ENCODE measurements at places on chromosomes 16 and 17. TPM values are rescaled to one million over a fixed set of nuclear protein-coding genes. Genes with fewer than 3 reads are reported as not detected.

- no peak for DNase-seq
These were observed 79.1 kb downstream of the MGAT5B start for GRCh38 chr17:76947309-76947708.

The C16orf54 gene
- polyA plus RNA-seq = 2.0 TPM

The GRAPL gene
- not detected for polyA plus RNA-seq

GRCh38 chr17:39791111-39791992 is 53.6 kb downstream of the GRB7 start:
- peak; percentile 26 for DNase-seq

DNA sequence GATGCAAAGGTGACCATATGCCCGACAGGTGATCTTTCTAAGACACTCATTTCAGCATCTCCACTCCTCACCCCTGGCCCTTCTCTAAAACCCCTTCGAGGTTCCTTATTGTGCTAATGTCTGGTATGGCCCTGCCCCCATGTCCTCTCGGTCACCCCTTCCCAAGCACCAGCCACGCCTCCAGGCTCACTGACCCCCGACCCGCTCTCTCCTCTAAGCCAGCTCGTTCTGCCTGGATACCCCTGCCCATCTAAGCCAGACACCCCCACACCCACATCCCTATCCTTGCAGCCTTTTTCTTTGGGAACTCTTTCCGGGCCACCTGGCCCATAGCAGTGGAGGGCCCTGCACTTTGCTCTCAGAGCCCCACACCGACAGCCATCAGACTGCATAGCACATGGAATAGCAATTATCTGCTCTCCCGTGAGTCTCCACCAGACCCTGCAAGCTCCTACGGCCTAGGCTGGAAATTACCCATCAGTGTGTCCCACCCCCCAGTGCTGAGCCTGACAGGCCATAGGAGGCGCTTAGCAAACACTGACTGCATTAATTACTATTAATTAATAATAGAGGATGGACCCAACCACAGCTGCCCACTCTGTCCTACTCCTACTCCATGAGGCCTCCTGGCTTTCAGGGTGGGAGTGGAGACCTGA is 176.7 kb downstream of the TMEM132E start:
- DNase-seq = no peak

GRCh38 chr16:61797296-61797795 is 238.9 kb downstream of the CDH8 start:
- DNase-seq = no peak

GRCh38 chr17:8133399-8133798 is 9.5 kb upstream of the HES7 start:
- DNase-seq = peak; percentile 89

- DNase-seq = no peak
These were observed 12.5 kb downstream of the ABCC3 start for GRCh38 chr17:50647187-50647586.
